Cardiac muscle cell (in vitro differentiated cells and primary cell): ENCODE measurements at places on chromosomes 13 and 19. TPM values are rescaled to one million over a fixed set of nuclear protein-coding genes. Genes with fewer than 3 reads are reported as not detected.

Gene LINGO3
- 2.1 and 3.1 TPM in 2 replicates for total RNA-seq

Gene PABPC3
- 0.04 TPM in 1 of 2 replicates, not detected in the other for total RNA-seq

- no peak for DNase-seq
These were observed 642.1 kb upstream of the ARGLU1 start for GRCh38 chr13:107209824-107210722.

DNA sequence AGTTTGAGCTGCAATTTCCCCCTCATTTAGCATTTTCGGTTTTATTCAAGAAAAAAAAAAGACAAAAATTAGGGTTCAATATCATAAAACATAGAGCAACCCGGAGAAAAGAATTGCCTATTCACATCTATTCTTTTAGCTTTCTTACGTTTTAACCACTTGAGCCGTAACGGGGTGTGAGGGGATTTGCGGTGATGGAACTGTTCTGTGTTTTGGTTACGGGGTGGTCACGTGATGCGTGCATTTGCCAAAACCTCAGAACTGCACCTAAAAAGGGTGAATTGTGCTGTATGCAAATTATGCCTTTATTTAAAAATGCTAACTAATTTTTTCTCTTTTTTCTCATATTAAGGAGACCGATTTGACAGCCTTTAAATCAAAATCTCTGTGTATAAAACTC is 22.1 kb downstream of the CLEC11A start:
- no peak for DNase-seq

DNA sequence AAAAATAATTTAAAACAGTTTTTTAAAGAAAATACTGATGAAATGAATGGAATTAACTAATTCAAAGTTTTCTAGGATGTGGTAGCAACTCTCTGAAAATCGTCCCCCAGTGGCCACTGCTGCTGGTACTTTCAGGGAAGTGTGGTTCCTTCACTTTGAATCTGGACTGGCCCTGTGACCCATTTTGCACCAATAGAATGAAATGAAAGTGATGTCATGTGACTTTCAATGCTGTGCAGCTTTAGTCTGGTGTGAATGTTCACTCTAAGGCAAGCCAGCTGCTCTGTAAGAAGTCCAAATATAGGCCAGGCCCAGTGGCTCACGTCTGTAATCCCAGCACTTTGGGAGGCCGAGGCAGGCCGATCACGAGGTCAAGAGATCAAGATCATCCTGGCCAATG is 26.4 kb upstream of the HNRNPA1L2 start:
- DNase-seq = no peak

DNA sequence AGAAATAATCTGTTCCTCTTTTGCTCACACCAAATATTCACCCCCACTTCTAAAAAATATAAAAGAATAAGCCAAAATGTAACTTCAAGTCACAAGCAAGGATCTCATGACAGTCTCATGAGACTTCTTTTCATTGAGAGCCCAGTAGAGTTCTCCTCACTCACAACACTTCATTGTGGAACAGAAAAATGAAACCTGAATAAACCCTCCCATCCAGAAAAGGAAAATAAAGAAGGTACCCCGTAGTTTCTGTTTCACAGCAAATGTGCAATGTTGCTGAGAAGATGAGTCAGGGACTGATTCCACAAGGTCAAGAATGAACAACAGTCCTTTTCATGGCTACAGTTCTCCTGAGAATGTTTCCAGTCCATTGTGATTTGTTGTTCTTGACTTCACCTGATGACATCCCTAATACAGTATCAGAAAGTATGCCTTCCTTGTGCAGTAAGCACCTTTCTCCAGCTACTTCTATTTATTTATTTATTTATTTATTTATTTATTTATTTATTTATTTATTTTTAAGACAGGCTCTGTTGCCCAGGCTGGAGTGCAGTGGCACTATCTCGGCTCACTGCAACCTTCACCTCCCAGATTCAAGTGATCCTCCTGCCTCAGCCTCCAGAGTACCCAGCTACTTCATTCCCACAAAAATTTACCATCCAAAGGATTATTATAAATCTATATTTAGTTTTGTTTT is 6.4 kb upstream of the ZNF841 start:
- no peak for DNase-seq
